ENCODE measurements at places on chromosomes 12 and 14.

DNA sequence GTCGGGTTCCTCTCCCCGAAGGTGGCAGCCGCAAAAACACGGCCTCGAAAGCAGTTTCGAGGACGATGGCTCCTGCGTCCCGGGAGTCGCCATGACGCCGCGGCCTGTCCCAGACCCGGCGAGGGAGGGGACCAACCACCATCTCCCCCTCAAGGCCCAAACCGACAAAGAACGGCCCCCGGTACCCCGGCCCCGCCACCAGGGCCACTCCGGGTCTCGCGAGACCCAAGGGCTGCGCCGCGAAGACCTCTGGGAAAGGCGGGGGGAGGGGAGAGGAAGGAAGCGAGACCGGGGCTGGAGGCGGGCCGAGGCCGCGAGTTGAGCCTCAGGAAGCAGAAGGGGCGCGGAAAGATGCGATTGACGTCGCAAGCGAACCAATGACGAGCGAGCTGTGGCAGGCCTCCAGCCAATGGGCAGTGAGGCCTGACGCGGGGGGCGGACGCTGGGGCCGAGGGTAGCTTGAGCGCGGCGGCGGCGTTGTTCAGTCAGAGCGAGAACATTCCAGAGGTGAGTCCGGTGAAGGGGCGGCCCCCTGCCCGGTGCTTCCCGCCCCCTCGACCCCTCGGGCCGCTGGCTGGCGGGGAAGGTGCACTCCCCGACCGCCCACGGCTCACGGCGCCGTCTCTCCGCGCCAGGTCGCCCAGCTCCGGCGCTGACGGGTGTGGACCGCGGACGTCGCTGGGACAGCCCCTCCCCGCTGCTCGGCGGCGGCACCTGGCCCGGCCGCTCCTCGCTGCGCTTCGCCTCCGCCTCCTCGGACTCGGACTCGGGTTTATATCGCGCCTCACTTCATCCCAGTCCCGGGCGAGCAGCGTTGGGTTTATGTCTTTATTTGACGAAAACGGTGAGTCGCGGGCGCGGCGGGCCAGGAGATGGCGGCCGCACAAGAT lies at the start of gene EIF5:
Gene EIF5 (plus strand): TSS at position 484 of the 890 bp plus-strand sequence. CDS start 1,624 bp downstream, outside the sequence.
- peak; percentile 99 for DNase-seq

- DNase-seq, result no peak
These were observed 4.5 kb downstream of the KRT77 start for GRCh38 chr12:52698651-52699340.

DNA sequence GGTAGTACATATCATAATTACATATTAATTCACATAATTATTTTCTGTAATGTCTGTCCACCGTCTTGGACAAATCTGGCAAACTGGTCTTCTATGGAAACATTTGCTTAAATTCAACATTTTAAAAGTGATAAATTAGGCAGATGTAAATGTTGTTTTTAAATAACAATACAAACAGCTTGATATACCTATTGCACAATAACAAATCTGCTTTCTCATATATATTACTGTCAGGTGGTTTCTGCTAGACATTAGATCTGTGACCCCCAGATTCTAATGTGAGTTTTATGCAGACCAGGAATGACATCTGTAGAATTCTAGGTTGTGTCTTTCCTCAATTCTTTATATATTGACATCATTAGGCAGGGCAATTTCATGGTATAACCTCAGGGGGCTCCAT lies 173.3 kb downstream of the CCDC59 start:
- no peak for DNase-seq

- DNase-seq, result no peak
These were observed 57.2 kb downstream of the PIWIL1 start for GRCh38 chr12:130394906-130395305.

GRCh38 chr12:47763481-47764346 lies 5.0 kb upstream of the RAPGEF3 start:
- no peak for DNase-seq

- no peak for DNase-seq
These were observed 44.9 kb upstream of the SCN8A start for GRCh38 chr12:51546097-51546496.

DNA sequence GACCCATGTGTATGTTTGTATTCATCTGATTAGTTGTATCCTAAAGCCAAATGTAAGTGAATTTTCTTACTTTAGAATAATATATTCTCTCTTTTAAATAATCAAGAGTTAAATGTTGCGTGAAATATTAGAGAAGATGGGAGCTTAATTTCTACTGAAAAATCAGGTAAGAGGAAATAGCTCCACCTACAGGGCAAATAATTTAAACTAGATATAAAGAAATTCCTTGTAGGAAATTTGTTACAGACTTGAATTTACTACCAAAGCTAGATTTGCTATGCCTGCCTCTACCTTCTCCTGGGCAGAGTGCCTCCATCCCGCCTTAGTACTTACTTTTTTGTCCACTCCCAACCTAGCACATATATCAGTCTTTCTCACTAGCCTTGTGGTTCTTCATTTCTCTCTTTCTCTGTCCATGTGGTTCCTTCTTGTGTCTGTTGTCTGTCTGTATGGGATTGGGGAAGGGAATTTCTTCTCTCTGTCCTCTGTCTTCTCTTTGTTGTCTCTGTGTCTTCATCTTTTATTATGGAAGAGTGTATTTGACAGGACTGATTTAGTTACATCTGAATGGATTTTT lies 44.7 kb downstream of the PALS1 start:
- no peak for DNase-seq

DNA sequence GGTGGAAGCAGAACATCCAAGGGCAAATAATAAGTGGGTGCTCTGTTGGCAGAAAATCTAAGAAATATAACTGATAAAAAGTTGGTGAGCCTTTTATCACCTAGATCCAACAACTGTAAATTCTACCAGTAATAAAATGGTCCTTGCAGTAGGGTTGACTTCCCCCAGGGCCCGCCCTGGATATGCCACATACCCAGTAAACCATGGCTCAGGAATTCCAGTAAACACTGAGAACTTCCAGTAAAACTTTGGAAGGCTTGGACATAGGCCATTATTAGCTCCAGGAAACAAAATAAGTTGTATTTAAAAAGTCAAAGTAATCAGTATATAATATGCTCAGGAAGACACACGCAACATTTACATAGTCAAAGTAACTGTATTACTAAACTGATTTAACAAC lies 402.2 kb downstream of the BCAT1 start:
- no peak for DNase-seq

- DNase-seq, result no peak
These were observed 47.5 kb downstream of the PRMT8 start for GRCh38 chr12:3538466-3539030.

GRCh38 chr12:6235499-6235898 lies 35.3 kb downstream of the CD9 start:
- DNase-seq, result no peak

DNA sequence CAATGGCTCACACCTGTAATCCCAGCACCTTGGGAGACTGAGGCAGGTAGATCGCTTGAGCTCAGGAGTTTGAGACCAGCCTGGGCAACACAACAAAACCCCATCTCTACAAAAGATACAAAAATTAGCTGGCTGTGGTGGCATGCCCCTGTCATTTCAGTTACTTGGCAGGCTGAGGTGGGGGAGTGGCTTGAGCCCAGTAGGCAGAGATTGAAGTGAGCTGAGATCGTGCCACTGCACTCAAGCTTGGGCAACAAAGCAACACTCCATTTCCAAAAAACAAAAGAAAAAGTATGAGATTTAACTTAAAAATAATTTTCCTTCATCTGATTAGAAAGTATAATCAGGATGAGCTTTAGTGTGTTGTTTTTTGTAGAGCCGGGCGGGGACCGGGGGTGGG lies 47.9 kb upstream of the BCAT1 start:
- no peak for DNase-seq

GRCh38 chr12:86249851-86250250 lies 6.3 kb downstream of the MGAT4C start:
- DNase-seq, result no peak

DNA sequence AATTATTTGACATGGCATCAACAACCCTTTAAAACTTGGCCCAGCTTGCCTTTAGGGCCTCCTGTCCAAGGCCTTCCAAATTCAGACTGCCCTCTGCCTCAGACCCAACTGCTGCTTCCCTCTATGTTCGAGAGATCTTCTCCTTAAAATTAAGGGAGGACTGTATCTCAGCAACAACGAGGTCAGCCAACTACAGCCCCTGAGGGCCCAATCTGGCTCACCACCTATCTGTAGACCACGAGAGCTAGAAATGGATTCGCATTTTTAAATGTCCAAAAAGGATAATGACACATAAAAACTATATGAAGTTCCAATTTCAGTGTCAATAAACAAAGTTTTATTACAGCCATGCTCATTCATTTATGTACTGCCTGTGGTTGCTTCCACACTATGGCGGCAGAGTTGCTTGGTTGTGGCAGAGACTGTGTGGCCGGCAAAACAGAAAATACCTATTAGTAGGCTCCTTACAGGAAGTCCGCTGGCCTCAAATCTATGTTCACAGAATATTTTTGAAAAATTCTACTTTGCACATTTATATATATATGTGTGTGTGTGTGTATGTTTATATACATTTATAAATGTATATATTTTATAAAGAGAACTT lies 1026.9 kb downstream of the BCL11B start:
- DNase-seq, result no peak

- DNase-seq, result no peak
These were observed 70.4 kb upstream of the RIC8B start for GRCh38 chr12:106704081-106704480.

DNA sequence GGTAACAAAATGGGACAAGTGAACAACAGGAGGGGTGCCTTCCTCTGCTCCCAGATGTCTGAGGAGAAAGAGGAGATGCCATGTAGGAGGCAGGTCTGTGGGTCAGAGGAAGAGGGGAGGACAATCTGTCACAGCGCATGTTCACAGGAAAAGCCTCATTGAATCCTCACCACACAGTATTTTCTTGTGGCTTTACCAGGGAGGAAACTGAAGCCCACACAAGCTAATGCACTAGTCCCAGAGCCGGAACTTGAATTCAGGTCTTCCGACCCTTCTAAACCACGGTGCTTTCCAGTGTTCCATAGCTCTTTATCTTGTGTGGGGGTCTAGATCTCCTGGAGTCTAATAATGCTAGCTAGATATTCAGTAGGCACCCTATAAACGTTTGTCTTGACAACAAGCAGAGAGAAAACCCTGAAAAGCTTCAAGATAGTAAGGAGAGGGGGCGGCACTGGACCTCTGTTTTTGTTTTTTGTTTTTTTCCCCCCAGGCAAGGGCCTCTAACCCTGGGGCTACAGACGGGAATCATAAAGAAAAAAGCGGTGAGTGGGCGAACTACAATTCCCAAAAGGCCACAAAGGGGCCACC lies 371 bp upstream of the SHMT2 start:
- no peak for DNase-seq

DNA sequence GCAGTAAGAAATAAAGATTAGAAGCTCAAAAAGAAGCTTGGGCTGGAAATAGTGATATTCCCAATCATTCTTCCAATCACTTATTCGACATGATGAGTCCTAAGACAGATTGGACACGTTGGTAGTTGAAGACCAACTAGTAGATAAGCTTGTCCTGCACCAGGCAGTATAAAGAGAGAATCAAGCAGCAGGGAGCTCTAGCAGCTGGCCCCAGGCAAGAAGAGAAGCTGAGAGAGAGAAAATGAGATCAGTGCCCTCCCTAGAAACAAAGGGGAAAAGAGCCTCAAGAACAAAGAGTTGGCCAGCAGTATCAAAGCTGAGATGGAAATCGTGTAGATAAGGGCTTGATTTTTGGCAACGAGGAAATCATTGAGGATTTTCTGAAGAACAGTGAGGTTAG lies 20.6 kb downstream of the RASSF8 start:
- DNase-seq, result no peak

DNA sequence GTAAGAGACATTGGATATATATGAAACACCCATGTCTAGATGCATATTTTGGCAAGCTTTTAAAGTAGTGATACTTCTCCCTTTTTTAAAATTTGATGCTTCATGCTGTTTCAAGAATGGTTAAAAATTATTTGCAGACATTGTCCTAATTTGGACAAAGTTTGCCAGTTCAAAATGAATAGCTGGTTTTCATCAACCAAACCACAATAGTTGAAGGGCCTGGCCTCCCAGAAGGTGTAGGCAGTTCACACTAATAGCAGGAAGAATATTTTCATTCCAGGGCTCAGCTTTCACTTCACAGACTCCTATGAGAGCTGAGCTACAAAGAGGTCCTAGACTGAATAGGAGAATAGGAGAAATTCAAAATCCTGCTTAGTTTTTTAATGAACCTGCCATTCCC lies 78.7 kb downstream of the STXBP6 start:
- DNase-seq, result no peak

DNA sequence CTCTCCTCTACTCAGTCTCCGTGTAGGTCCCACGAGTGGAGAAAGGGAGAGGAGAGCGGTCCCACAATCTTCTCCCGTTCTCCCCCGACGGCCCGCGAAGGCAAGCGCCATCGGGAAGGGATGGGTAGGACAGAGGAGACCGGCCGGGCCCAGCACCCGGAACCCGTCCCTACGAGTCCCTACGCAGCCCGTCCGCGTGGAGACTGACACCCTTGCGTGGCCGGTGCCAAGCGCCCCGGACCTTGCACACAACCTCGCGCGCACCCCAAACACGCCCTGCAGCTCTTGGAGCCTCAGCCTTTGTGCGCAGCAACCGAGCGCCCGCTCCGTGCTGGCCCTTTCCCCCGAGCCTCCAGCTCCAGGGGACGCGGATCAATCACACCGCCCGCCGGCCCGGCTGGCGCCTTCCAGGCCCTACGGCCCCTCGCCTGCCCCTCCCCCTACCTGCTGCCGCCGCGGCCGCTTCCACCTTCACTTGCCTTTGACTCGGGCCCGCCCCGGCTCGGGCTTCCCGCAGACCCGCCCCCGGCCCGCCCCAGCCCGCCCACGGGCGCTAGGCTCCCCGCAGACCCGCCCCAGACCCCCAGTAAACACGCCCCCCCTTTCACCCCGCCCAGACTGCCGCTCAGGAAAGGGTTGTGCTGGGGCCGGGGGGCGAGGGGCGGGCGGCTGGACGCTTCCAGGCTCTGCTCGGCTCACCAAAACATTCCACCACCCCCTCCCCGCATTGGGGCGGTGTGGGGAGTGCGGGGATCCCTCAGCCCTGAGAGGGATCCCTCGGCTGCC lies at the start of gene NDRG2:
Gene NDRG2 (minus strand): TSS at position 477 of the 786 bp plus-strand sequence. CDS start 1,746 bp downstream, outside the sequence.
- DNase-seq, result peak; percentile 59

DNA sequence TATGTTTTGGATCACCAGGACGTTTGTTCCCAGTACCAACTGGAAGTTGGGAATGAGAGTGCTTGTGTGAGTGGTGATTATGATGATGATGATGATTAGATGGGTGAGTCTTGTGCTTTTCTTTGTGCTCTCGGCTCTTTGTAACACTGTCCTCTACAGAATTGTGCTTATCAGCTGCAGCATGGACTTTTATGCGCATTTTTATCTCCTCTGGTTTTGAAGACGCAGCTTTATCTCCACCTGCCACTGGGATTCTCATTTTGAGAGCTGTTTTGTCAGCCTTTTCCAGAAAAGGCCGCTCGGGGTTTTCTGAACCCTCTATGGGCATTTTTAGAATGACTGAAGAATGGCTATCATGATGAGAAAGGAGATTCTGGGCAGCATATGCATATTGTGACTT lies 11.5 kb upstream of the KANSL2 start:
- DNase-seq, result no peak

- DNase-seq, result no peak
These were observed 211.0 kb downstream of the SSPN start for GRCh38 chr12:26406391-26406790.

GRCh38 chr12:98439981-98440581 lies 75.3 kb upstream of the TMPO start:
- no peak for DNase-seq

- no peak for DNase-seq
These were observed 8.9 kb downstream of the CLEC12A start for GRCh38 chr12:9980126-9980525.

- no peak for DNase-seq
These were observed 10.8 kb downstream of the ETNK1 start for GRCh38 chr12:22635812-22636211.

Measured in activated T-cell treated with anti-CD3 and anti-CD28 coated beads, Interleukin-2, amount 50 U/mL, for 48 hours (primary cell).